ENCODE measurements at places on chromosomes 6 and 20.

- no peak for DNase-seq
These were observed 228.9 kb downstream of the ANKRD60 start for GRCh38 chr20:57999465-58000111.

DNA sequence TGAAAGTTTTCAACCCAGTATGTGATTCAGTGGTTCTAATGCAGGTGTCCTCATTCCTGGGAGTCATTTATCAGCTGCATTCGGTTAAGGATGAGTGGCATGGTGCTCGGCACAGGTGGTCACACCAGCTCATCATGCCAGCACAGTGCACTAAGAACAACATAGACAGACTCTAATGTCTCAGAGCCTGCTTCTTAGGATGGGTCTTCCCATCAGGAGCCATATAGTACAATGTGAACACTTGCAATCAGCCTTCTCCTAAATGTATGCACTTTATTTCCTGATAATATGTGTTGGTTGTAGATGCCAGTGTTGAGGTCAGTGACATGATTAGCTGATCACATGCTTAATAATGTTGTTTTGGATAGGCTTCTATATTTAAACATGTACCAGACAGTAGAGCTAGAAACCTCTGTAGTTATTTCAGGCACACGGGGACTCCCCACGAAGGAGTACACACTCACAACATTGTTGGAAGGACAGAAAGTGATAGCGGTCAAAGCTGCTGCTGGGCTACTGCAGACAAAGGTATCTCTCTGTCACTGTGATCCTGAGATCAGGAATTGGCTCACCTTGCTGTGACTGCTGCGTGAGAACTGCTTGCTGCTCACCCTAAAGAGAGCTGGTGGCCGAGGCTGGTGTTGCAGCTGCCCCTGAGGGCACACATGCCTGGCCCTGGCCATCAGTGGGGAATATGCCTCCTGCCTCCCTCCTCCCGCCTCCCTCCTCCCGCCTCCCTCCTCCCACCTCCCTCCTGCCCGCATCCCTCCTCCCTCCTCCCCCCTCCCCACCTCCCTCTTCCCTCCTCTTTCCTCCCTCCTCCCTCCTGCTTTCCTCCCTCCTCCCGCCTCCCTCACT is 195.4 kb downstream of the SMOC2 start:
- no peak for DNase-seq

DNA sequence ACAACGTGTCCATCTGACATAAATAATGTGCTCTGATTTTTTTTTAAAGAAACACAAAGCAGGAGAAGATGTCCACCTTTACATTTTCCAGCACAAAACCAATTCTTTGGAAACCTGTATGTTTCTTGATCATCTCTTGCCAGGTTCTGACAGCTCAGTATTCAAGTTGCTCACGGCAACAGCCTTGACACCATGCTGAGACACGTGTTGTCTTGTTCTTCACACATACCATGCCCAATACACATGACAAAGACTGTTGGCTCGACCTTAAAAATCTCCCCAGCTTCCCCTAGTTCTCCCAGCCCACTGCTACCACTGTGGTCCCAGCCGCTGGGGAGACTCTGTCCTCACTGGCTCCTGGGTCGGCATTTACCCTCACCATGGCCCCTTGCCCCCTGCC is 518.9 kb downstream of the PREX1 start:
- no peak for DNase-seq

DNA sequence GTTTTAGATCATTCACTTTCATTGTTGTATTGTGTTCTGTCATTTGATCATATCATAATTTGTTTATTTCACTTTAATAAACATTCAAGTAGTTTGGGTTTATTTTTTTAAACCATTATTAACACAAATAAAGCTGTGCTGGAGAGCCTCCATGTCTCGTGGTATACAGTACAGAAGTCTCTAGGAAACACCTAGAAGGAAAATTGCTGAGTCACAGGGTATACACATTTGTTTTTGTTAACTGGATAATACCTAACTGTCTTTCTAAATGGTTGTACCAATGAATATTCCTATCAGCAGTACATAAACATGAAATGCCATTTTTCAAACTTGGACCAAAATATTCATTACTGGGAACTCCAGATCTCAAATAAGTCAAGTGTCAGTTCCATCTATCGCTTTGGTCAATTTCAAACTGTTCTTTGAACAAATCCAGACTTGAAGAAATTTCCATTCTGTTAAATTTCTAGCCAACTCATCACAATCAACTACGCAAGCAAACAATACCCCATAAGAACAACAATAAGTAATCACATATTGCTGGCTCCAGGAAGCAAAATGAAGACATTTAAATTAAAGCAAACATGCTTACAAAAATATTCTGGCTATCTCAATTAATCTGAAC is 138.1 kb downstream of the ATXN1 start:
- no peak for DNase-seq

DNA sequence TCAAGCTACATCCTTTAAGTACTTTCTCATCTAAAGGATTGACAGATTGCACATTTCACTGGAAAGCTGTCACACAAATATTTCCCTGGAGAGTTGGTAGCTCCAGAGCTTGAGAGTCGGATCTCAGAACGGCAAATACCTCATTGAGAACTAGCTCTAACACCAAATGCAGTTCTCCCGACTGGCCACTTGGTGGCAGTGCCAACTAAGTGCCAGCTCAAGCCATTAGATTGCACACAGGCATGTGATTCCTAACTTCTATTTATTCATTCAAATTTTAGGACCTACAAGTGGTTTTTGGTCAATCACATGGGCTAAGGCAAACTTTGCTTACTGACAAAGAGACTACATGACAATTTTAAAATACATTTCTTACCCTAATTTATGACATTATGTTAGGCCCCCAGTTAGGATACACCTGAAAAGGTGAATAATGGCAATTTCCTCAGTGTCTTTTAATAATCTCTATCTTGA is 7.9 kb upstream of the MCHR2 start:
- no peak for DNase-seq

- DNase-seq: no peak
These were observed 33.2 kb downstream of the SCGN start for GRCh38 chr6:25685251-25685650.

DNA sequence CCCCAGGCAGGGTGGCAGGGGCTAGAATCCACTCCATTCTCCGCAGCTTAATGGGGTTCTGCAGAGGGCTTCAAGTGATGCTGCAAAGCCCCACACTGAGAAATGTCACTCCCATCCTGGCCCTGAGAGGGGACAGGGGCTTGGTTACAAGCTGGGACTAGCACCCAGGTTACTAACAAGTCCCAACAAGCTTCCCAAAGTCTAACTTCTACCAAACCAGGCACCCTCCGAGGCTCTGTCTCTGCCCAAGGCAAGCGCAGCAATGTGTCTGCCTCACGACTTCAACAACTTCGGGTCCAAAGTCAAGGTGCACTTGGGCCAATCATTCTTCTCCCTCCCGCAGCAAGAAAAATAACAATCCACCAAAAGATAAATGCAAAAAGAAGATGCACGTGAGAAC is 45.6 kb downstream of the NFATC2 start:
- no peak for DNase-seq

DNA sequence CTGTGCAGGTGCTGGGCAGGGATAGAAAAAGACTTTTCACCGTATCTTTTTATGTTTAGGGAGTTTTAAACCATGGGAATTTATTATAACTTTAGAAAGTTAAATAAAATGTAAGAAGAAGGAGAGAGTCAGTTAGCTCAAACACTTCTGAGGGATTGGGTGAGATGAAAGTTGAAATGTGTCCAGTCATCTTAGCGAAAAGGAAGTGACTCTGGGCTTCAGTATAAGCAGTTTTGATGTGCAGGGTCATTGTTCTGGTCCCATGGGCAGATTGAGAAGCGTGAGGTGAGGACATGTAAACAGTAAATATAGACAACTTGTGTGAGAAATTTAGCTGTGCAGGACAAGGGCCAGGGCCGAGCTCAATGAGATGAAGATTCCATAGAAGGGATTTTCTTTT is 66.9 kb downstream of the TOX2 start:
- no peak for DNase-seq

- peak; percentile 30 for DNase-seq
These were observed 408.4 kb downstream of the PKHD1 start for GRCh38 chr6:51678905-51679620.

DNA sequence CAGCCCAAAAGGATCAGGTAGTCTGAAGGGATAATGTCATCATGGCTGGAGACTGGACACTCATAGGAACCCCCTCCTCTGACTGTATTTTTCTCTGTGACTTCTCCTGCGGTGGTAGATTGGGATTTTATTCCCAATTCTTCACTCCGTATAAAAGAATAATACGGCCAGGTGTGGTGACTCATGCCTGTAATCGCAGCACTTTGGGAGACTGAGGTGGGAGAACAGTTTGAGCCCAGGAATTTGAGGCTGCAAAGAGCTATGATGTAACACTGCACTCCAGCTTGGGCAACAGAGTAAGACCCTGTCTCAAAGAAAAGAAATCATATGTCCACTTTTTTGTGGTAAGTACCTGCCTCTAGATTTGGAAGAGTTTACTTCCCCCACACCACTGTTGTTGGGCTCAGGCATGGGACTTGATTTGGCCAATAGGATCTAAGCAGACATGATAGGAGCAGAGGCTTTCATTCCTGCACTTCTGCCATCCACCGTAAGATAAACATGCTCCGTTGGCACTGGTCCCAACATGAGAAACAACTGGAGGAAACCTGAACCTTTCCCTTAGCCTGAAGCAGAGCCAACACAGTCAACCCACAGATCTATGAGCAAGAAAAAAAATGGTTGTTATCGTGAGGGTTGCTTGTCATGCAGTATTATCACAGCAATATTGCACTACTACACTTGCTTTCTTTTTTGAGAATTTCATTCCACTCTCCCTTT is 82.0 kb downstream of the JPH2 start:
- no peak for DNase-seq

DNA sequence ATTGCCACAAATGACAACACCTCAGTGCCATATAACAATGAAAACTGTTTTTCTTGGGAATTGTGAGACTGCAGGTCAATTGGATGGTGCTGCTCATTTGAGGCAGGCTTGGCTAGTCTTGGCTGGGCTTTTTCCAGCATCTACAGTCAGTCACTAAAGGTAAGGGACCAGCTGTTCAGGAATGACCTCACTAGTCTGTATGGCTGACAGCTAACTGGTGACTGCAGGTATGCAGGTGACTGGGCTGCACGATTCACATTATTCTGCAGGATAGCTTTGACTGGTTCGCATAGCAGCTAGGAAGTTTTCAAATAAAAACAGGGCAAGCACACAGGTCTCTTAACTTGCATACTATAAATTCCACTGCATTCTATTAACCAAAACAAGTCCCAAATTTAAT is 22.1 kb upstream of the HMGCLL1 start:
- no peak for DNase-seq

- no peak for DNase-seq
These were observed 86.5 kb downstream of the LYRM4 start for GRCh38 chr6:5174244-5174643.

DNA sequence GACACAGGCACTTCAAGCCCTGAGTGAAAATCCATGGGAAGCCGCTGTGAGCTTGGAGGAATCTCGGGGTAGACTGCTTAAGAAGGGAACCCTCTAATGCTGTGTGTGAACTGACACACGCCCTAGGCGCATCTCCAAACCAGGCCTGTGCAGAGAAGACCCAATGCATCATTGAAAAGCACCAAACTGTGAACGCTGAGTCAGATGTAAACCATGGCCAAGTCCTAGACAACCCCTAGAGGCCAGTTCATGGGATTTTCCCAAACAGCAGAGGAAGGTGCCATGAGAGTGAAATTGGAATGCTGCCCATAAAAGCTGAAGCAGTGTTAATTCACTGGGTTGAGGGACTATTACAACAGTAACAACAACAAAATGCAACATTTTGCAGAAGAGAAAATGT is 296.5 kb downstream of the SMOC2 start:
- DNase-seq: no peak

DNA sequence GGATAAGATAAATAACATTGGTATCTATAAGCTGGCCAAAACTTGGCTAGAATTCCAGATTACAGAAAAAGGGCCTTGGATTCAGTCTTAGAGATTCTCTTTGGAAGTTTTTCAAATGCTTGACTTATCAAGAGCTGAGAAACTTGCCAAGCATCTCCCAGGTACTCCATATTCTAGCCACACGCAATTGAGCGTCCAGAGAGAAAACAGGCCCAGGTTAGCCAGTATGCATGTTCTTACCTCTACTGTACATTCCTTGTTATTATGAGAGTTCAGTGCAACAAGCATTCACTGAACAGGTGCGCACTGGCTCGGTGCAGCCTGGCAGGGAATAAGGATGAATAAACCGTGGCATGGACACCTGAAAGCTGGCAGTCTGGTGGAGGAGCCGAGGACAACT is 13.7 kb downstream of the CRNKL1 start:
- DNase-seq: no peak

GRCh38 chr20:14445902-14446301 is 108.5 kb upstream of the FLRT3 start:
- DNase-seq: no peak

DNA sequence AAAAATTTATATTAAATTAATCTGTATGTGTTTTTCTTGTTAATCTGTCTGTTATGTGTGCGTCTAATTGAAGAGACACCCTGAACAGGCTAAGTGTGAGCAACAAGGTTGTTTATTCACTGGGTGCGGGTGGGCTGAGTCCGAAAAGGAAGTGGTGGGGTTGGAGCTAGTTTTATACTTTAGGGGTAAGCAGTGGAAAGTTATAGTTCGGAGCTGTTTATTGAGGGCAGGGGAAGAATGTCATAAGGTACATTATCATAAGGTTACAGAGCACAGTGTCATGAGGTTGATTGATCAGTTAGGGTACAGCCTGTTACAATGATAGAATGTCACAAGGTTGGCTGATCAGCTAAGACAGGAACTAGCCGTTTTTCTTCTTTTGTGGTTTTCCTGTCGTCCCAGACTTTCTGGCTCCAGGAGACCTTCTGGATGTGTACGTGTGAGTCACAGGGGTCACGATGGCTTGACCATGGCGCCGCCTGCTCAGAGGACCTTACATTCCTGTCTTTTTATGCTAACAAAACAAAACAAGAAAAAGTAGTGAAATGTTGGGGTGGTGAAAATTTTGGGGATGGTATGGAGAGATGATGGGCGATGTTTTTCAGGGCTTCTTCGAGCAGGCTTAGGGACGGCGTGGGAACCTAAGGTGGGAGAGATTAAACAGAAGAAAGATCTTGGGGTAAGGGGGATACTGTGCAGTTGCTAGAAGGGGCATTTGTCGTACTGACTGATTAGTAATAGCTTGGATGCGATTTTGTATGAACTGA is 754.0 kb upstream of the ADGRB3 start:
- DNase-seq: no peak

DNA sequence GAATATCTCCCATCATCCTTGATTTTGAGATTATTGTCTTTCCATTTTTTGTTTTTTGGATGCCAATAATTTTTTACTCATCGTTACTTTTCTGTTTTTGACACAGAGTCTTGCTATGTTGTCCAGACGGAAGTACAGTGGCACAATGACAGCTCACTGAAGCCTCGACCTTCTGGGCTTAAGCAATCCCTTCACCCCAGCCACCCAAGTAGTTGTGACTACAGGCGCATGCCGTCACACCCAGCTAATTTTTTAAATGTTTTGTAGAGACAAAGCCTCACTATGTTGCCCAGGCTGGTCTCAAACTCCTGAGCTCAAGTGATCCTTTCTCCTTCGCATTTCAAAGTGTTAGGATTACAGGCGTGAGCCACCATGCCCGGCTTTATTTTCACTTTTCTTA is 602.4 kb upstream of the AGPAT4 start:
- DNase-seq: no peak

GRCh38 chr6:157068691-157069324 is 254.5 kb downstream of the TMEM242 start:
- no peak for DNase-seq

- DNase-seq: no peak
These were observed 51.2 kb upstream of the AKIRIN2 start for GRCh38 chr6:87753131-87753685.

Data from NCI-H2081 treated with DMSO at 0.1 percent for 48 hours (cell line).